ENCODE measurements at places on chromosomes 2 and 18.

GRCh38 chr2:217820091-217820819 lies 182.5 kb downstream of the TNS1 start:
- no peak for DNase-seq

DNA sequence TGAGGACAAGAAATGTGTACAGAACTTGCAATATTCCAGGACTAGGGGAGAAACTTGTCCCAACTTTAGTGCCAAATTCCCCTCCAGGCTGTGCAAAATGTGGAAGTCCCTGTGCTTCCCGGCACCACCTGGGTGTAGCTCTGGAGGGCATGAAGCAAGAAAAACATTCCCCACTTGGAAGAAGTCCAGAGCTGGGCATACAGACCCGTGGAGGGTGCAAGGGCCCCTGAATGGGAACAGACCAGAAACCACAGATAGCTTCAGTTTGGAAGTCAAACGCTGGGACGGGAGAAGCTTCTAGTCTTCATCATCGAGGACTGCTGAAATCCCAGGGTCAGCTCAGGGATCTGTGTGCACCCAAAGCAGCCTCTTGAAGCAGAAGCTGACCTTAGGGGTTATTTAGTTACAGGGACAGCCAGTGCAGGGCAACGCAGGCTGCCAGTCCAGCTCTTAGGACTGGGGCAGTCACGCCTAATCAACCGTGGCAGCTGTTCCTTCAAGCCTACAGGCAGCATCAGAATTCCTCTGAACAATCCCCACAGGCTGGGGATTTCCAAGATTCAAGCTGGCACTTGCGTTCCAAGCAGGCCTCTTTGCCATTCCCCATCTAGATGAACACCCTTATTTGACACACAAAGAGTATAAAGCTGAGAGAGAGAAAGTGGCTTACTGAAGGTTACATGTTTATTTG lies 269.4 kb downstream of the LOXHD1 start:
- DNase-seq, result no peak

GRCh38 chr2:98492441-98492840 lies 47.8 kb downstream of the INPP4A start:
- DNase-seq, result no peak

- DNase-seq, result no peak
These were observed 111.6 kb downstream of the SLC4A3 start for GRCh38 chr2:219739066-219739465.

GRCh38 chr2:1600191-1601066 lies 143.9 kb downstream of the PXDN start:
- no peak for DNase-seq

GRCh38 chr2:218009231-218009630 lies 6.4 kb upstream of the TNS1 start:
- DNase-seq, result no peak

DNA sequence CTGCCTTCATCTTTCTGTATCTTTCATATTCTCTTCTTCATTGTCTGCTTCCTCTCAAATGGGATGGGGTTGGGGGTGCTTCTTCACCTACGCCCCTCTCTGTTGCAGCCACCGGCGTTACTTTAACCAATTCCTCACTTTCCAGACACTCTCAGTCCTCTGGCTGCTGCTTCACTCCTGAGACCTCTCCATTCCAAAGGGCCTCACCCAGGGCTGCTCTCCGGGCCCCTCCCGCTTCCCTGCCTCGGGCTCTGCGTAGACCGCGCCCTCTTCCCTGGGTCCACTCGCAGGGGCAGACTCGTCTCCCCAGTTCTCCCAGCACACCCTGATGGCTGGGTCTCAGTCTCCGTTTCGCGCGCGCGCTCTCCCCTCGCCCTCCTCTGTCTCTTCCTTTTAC lies 926 bp downstream of the SERPINB8 start:
- no peak for DNase-seq

DNA sequence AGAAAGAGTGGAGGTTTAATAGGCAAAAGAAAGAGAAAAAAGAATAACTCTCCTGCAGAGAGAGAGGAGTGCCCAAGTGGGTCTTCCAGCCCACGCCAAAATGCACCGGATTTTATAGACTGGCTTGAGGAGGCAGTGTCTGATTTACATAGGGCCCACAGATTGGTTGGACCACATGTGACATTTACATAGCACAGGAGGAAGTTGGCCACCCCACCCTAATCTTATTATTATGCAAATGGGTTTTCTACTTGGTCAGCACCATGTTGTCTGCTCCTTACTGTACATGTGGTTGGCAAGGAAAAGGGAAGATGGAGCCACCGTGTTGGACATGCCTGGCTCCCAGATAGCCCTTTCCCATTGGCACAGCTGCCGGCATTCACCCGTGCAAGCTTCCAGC lies 56.8 kb downstream of the SP110 start:
- no peak for DNase-seq

- no peak for DNase-seq
These were observed 236.4 kb downstream of the PIEZO2 start for GRCh38 chr18:10912790-10913545.

DNA sequence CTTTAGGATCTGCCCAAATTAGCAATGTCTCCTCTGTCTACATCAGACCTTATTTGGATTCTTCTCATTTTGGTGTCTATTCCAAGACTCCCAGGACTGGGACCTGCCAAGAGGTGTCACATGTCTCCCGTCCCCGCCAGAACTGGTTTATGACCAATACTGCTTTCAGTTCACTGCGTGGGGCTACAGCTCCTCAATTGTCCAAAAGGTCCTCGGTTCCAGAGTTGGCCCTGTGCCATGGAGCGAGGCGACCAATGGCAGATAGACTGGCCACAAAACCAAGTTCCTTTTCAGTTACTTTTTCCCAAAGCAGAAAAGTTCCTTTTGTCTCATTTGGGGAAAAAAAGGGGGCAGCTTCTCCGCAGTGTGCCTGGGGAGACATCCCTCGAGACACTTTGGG lies 144.1 kb upstream of the ZNF236 start:
- DNase-seq, result no peak

DNA sequence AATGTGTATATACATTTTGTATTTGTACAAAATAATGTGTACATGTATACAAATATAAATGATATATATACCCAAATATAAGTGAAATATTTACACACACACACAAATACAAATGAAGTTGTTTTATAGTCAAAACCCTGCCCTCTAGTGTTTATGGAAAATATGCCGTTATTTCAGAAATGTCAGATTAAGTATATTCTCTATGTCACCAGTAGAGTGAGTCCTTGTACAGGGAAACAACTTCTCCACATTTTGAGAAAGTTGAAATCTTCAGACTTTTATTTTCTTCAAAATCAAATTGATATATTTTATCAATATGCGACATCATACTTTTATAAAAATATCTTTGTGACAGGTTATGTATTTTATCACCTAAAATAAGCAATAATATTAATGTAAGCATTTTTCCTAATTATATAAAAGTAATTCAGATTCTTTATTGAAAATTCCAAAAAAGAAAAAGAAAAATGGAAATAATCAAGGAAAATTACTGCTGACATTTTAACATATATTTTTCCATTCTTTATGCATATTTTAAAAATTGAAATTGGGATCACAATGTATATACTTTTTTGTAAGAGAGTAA lies 22.4 kb downstream of the ARL6IP6 start:
- DNase-seq, result no peak

DNA sequence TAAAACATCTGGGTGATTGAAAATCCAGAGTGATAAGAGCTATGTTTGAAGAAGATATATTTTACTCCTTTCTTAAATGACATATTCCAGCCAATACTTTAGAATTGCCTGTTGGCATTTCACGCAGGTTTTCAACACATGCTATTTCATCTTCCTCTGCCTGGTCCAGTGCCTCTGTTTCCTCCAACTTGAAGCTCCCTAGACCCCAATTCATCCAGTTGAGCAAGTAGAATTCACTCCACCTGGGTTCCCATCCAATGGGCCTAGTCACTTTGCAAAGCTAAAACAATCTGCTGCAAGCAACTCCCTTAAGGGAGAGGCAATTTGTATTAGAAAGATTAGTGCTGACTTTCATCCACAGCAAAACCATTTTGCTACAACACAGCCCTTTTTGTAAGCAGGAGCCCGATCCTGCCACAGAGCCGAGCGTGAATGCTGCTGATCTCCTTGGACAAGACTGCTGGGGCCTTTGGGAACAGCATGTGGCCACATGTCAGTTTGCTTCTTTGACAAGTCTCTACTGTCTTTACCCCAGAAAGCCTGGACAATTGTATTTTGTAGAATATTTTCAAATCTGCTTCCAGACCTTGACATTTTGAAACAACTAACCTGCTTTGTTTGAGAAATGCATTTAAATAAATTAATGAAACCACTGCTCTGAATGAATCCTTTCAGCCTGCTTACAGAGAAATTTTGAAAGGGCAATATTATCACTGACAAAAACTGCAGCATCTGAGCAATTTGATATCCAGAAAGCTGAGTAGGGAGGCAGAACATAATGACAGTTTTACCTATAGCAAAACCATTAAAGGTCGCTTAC lies 259.1 kb downstream of the TDRD15 start:
- no peak for DNase-seq

DNA sequence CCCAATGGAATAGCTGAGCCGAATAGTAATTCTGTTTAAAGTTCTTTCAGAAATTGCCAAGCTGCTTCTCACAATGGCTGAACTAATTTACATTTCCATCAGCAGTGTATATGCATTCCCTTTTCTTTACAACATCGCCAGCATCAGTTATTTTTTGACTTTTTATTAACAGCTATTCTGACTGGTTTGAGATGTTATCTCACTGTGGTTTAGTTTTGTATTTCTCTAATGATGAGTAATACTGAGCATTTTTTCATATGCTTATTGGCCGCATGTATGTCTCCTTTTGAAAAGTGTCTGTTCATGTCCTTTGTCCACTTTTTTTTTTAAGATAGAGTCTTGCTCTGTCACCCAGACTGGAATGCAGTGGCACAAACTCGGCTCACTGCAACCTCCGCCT lies 100.7 kb downstream of the C2orf74 start:
- no peak for DNase-seq

GRCh38 chr2:217887841-217888701 lies 114.7 kb downstream of the TNS1 start:
- DNase-seq, result no peak

- peak; percentile 34 for DNase-seq
These were observed 135.1 kb upstream of the ID2 start for GRCh38 chr2:8546612-8547283.

GRCh38 chr2:98376996-98377395 lies 30.7 kb downstream of the CNGA3 start:
- no peak for DNase-seq

GRCh38 chr18:8890957-8891464 lies 185.7 kb downstream of the MTCL1 start:
- DNase-seq, result no peak

- DNase-seq, result no peak
These were observed 96.4 kb upstream of the LDAH start for GRCh38 chr2:20919297-20919800.

- no peak for DNase-seq
These were observed 104.5 kb upstream of the ZNF521 start for GRCh38 chr18:25456334-25457010.
